Kidney epithelial cell (primary cell): ENCODE measurements at places on chromosomes 4 and X. TPM values are rescaled to one million over a fixed set of nuclear protein-coding genes. Genes with fewer than 3 reads are reported as not detected.

The RRH gene
- total RNA-seq, result not detected in 2 replicates

The PRAF2 gene
- total RNA-seq, result 16.8 and 18.1 TPM in 2 replicates

The BBS12 gene
- total RNA-seq, result 2.5 and 2.9 TPM in 2 replicates

The ZNF711 gene
- total RNA-seq, result 9.9 and 10.3 TPM in 2 replicates

DNA sequence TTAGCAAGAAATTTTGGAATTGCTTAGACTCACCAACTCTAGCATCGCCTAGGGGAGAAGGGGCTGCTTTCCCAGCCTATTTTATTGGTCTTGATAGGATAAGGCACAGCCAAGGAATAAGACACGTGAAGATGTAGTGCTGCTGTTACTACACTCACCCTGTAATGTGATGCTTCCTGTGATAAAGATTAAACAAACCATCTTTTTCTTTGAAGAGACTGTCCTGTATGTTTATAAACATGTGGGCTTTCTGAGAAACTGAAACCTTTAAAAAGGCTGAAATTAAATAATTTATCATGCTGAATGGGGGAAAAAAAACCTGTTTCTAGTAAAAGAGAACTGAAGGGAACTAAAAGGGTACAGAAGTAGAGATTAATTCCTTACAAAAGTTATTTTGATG, 13.2 kb downstream of the TAPT1 start:
- no peak for DNase-seq

- no peak for DNase-seq
Observed at GRCh38 chrX:73830489-73831414, 267.8 kb downstream of the CHIC1 start.

GRCh38 chr4:25486171-25486570, 109.1 kb downstream of the ANAPC4 start:
- peak; percentile 21 for DNase-seq
